ENCODE measurements at places on chromosomes 11 and 22.

- DNase-seq, result no peak
These were observed 213.6 kb downstream of the LRRC4C start for GRCh38 chr11:41245704-41246398.

DNA sequence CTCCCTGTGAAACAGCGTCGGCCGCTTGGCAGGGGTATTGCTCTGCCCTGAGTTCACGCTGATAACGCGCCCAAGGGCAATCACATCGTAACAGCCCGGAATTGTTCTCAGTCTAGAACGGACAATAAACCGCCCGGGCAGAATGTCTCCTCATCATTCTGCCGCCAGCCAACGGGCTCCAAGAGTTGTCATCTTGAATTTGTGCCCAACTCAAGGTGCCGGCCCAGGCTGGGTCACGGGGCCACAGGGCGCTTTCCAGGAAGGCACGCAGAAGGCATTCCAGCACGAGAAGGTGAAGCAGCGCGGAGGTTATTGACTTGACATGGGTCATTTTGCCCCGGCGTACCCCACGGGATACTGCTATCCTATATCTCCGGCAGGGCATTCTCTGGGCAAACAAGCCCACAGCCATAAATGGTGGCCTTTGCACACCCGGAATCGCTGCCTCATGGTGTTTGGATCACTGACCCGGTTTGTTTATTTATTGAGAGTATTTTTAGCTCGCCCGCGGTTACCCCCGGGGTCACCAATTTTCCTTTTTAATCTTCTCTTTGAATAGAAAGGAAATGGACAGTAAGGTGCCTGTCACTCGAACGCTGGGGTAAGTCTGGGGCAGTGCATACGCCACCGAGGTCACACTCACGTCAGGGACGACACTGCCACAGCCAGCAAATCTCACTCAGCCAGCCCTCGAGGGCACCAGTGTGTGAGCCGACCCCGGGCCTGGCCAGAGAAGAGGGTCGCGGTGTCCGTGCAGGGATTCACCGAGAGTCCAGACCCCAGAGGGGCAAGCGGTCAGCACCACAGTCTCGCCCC lies 72.4 kb upstream of the FGF3 start:
- no peak for DNase-seq

DNA sequence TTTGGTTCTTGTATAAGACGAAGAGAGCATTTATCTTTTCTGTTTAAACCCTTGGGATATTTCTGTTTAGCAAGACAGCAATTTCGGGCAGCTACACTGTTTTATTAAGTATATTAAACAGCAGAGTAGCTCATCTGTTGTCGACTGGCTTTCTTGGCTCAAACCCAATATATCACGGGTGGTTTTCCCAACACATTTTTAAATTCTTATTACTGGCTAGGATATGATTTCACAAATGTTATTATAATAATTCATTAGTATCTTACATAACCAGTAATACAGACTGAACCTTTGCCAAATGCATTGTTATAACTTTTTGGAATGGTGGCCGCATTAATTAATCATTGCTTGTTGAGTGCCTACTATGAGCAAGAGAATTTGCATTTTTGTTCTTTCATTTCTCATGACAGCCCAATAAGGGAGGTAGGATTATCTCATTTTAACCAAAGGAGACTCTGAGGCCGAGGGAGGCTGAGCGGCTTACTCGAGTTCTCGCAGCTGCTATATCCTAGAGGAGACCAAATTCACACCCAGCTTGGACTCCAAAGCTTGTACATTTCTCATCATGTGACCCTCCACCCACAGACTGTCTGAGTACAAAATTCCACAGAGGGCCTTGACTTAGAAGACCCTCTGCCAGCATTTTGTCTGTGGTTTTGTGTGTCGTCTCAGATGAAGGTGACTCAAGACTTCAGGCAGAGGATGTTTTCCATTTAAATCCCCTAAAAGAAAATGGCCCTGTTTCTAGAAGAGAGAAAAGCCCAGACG lies 304.9 kb downstream of the NTM start:
- no peak for DNase-seq

DNA sequence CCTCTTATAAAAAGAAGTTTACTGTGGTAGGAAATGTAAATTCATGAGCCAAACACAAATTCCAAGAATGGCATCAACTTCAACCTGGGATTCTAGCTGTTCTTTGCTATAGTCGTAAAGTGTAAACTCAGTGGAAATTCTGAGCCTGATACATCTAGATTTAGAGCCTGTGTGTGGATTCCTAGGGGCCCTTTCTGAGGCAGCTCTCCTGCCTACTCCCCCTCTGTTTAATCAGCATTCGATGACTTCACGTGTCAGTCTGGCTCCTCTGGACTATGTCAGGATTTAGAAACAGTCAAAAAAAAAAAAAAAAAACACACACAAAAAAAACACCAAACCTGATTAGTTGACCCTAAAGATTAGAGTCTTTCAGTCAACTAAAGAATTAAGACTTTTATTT lies 93.1 kb upstream of the SC5D start:
- DNase-seq, result no peak

DNA sequence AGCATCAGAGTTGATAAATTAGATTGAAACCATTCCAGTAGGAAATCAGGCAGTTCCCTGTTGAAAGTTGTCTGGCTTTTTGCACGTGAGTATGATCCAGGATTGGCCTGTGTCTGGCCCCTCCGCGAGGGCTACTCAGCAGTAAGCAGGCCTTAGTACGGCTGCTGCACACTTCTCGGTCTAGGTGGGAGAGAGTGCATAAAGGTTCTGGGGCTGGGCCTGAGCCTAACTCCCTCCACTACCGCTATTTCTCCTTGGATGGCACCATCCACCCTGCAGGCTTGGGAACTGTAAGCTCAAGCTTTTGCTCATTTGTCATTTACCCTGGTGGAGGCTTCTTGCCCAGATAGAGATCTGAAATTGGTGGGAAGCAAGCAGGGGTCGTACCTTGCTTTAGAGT lies 22.0 kb downstream of the TUB start:
- DNase-seq, result no peak

- no peak for DNase-seq
These were observed 14.9 kb downstream of the GAS2 start for GRCh38 chr11:22681281-22681812.

DNA sequence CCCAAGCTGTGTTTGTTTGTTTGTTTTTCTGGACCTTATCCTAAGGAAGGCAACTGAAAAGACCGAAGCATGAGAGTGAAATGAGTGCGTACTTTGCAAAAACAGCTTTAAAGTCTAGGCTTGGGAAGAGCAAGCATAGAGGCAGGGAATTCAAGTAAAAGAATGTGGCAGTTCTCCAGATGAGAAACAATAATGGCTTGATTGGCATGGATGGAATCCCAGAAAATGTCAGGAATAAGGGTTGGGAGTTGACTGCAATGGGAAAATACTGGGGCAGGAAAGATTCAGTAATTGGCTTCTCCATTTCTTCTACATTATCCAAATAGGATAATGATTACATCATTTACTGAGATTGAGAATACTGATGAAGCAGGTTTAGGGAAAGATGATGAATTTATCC lies 17.5 kb downstream of the SAAL1 start:
- no peak for DNase-seq

GRCh38 chr11:69828971-69829344 lies 9.7 kb upstream of the FGF3 start:
- no peak for DNase-seq

GRCh38 chr11:112616327-112617097 lies 344.7 kb upstream of the NCAM1 start:
- DNase-seq, result no peak

GRCh38 chr11:118074785-118075184 lies 2.1 kb upstream of the TMPRSS4 start:
- no peak for DNase-seq

DNA sequence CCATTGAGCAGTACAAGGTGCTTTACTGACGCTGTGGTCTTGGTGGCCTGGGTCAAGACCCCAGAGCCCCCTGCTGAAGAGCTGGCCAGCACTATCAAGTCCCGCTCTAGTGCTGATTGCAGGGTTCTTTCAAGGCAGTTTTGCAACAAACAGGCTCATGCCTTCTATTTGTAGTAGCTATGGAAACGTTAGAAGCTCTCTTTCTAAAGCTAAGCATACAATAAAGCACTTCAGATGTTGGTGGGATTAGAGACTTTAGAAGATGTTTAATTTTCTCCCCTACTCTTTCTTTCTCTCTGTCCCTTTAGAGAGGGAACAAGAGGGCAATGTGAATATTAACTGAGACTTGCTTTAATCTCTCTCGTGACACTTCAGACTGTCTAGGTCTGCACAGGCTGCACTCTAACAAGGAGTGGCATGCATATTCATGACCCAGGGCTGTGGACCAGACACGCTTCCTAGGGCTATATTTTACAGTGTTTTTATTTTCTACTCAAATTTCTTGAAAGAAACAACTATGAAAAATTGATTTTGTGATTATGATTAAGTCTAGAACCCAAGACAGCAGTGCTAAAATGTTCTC lies 138.6 kb downstream of the WNT7B start:
- no peak for DNase-seq

- no peak for DNase-seq
These were observed 12.4 kb downstream of the C11orf21 start for GRCh38 chr11:2289350-2289749.

- no peak for DNase-seq
These were observed 84.9 kb upstream of the RAB1B start for GRCh38 chr11:66183494-66184048.

DNA sequence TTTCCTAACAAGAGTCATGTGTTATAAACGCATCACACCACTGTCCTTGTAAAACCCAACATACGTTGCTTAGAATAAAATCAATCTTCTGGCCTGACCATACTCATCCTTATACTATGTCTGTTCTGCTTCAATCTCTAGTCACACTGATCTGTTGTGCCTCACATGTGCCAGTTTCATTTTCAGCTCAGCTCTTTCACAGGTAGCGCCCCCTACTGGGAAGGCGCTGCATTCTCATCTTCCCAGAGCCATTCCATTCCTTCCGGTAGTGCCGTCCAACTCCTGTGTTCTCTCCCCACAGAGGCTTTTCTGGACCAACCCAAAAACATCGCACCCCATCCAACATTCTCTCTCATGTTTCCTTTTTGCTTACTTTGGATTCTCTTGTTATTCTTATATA lies 22.2 kb downstream of the CASP5 start:
- peak; percentile 34 for DNase-seq

- DNase-seq, result no peak
These were observed 140.6 kb upstream of the CADM1 start for GRCh38 chr11:115644856-115645255.

DNA sequence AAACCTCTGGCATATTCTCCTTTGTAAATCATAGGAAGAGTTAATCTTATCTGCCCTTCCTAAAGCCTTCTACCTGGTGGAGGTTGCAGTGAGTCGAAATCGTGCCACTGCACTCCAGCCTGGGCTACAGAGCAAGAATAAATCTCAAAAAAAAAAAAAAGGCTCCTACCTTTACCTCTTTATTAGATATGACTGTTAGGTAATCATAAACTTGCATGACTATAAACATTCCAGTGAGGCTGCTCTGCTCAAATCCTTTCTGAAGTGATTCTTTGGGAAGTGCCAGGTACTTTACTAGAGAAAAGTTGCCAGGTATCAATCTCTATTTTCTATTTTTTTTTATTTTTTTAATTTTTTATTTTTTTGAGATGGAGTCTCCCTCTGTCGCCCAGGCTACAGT lies 59.6 kb downstream of the MPPED2 start:
- no peak for DNase-seq

DNA sequence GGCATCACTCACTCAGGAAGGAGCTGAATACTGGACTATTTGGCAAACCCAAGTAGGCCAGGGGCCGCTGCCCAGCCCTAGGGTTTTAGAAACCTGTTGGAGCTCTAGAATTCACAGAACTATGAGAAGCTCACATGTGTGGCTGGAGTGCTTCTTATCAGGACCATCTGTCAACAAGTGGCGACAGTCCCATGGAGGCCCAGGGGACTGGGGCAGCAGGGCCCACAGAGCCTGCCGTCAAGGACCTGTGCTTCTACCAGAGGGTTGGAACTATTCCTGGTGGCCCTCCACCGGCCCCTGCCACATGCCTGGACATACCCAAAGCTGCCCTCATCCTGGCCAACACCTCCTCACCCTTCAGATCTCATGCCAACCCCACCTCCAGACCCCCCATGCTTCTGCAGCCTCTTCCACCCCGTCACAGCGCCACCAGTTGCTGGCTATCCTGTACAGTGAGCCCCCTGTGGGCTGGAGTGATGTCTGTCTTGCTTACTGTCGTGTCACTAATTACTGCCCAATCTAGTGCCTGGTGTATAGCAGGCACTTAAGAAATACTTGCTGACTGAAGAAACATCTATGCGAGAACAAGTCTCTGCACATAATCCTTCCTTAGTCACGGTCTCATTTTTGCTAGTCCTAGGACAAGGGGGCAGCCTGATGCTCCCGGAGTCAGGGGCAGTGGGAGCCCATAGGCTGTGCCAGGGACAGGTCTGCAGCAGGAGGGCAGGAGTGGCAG lies 27.2 kb upstream of the RASL10A start:
- DNase-seq, result no peak

DNA sequence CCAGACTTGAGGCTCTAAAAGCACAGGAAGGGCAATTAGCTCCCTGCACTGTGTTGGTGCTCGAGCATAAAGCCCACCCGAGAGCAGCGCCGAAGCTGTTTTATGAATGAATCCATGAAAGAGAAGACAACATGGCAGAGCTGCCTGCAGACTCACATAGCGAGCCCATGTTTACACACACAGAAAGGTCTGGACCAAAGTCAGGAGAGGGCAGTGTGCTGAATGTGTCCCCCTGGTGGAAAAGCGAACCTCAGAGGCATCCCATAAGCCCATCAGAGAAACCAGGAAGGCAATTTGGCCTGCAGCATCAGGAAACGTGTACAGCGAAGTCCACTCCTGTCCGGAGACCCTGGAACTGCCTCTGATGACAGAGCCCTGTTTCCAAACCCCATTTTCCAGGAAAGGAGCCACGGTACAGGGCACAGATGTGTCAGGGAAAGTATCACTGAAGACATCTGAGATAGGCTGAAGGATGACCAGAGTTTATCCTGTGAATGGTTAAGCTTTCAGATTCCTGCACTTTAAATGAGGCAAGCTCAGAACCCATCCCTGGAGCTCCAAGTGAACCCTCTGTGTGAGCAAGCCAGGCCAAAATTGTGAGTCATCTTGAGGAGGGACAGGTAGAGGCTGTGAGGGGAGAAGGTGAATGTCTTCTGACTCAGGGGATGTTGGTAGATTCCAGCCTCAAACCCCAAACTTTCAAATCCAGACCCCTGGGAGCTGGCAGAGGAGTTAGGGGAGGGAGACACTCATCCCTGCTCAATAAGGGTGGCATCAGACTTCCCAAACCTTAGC lies 36.9 kb downstream of the CHRDL2 start:
- no peak for DNase-seq

GRCh38 chr11:103109818-103110388 lies 677 bp downstream of the DYNC2H1 start:
- peak; percentile 5 for DNase-seq

DNA sequence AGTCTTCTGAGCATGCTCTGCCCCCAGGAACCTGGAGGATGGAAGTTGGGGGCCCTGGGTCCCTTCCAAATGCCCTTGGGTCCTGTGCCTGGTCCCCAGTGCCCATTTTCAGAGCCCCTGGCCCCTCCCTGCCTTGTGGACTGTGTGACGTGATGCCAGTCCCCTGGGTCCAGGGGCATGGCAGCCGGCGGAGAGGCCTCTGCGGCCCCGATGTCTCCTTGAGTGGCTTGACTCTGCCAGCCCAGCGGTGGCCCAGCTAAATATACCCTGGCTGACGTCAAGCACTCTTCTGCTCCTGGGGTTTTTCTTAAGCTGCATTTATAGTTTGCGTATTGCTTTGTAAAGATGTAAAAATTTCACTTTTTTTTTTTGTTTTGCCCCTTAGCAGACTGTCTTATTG lies 35.2 kb upstream of the PARVG start:
- DNase-seq, result no peak

- no peak for DNase-seq
These were observed 117.5 kb downstream of the PKNOX2 start for GRCh38 chr11:125281831-125282595.

All from activated T-cell treated with anti-CD3 and anti-CD28 coated beads, Interleukin-2, amount 50 U/mL, for 72 hours (primary cell).